ENCODE measurements at places on chromosomes 3 and 15.

- peak; percentile 14 for DNase-seq
These were observed 85.4 kb downstream of the ZNF385D start for GRCh38 chr3:21665444-21666100.

DNA sequence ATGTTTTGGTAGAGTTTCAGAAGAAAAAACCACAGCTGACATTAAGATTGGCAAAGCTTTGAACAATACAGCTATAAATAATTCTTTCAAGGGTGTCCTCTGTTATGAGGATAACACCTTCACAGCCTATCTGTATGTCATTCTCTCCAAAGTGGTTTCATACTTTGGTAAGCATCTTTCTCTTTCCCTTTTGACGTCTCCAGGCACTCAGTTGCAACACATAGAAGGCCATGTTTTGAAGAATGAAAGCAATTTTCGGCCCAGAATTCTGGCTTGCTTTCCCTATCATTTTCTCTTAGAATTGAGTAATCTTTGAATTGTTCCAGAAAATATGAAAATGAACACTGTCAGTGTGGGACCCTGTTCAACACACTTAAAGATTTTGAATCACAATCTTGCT, 200.0 kb upstream of the CBLB start:
- no peak for DNase-seq

GRCh38 chr15:59104602-59104911, 389 bp upstream of the CCNB2 start:
- DNase-seq = no peak

DNA sequence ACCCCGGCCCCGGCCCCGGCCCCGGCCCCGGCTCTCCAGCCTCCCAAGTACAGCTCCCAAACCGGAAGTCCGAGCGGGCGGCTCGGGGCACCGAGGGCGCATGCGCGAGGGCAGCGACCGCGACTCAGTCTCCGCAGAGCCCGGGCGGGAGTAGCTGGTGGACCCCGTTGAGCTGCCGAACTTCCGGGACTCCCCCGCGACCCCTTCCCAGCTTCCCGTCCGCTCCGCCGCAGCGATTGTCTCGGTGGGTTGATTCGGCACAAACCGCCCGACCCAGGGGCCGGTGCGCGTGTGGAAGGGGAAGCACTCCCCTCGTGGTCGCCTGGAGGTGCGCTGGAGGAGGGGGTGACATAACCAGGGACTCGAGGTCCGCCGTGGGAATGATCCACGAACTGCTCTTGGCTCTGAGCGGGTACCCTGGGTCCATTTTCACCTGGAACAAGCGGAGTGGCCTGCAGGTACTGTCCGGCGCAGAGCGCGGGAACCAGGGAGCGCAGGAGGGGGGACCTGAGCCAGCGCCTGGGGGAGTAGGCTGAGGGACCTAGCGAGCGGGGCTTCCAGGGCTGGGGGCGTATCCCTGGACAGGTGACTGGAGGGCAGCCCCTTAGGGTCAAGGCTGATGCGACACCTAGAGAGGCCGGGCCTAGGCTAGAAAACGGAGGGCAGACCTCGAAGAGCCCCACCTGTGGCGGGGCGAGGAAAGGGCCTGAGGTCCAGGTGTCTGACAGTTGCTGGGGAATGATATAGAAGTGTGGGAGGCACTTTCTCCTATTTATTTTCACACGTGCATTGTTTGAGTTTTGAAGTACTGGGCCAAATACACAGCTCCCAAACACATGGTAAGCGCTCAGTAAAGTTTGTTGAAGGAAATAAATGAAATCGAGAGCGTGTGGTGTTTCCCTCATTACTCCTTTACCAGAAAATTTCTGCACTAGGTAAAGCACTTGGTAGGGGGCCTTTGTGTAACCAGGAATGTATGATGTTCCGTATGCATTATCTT, at the start of the genes TUBGCP4 and ZSCAN29:
Gene TUBGCP4, plus strand, starts transcription at position 127 of the 1,000 bp plus-strand sequence. Its CDS starts 254 bp downstream, at position 381.
Gene ZSCAN29, minus strand, starts transcription at position 69 of the 1,000 bp plus-strand sequence. CDS start 1,130 bp downstream, outside the sequence.
- DNase-seq = peak; percentile 85

GRCh38 chr3:117144853-117145252, 435.3 kb downstream of the TUSC7 start:
- DNase-seq = no peak

- DNase-seq = no peak
These were observed 160.1 kb downstream of the OR4M2 start for GRCh38 chr15:22240403-22240802.

DNA sequence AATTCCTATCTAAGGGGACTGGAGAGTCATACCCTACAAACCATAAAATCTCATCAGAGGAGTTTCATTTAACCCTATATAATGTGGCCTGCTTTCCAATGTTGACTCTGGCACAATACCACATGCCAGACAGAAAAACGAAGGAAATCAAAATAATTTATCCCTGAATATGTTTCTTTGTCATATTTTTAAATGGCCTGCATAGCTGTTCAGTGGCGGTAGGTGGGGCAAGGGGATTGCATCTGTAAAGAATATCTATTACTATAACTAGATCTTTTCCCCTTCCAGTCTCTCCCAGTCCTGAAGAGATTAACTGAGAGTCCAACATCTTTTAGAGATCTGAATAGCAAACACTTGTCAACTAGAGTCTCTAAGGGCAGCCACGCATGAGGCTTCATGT, 278.1 kb upstream of the CTNNB1 start:
- DNase-seq = no peak

DNA sequence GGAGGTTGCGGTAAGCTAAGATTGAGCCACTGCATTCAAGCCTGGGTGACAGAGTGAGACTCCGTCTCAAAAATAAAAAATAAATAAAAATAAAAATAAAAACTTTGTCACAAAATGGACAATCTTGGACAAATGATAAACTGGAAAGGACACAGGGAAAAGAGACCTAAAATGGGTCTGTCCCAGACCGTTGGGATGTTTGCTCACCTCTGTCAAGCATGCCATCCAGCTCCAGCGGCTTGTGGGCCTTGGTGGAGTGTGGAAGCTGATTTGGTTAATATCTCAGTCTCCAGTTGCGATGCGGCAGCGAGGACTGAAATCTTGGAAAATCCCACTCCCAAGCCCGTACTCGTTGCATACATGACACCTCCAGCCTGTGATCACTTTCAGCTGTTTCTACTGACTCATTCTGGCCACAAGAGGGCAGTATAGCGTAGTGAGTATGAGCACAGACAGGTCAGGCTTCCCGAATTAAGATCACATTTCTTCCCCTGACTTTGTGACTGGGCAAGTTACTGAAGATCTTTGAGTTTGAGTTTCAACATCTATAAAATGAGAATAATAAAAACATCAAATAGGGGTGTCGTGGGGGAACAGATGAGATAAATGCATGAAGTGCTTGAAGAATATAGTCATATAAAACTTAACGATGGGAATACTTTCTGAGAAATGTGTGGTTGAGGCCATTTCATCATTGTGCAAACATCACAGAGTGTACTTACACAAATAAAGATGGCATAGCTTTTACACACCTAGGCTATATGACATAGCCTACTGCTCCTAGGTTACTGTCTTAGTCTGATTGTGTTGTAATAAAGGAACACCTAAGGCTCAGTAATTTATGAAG, 19.6 kb upstream of the MOBP start:
- peak; percentile 83 for DNase-seq

DNA sequence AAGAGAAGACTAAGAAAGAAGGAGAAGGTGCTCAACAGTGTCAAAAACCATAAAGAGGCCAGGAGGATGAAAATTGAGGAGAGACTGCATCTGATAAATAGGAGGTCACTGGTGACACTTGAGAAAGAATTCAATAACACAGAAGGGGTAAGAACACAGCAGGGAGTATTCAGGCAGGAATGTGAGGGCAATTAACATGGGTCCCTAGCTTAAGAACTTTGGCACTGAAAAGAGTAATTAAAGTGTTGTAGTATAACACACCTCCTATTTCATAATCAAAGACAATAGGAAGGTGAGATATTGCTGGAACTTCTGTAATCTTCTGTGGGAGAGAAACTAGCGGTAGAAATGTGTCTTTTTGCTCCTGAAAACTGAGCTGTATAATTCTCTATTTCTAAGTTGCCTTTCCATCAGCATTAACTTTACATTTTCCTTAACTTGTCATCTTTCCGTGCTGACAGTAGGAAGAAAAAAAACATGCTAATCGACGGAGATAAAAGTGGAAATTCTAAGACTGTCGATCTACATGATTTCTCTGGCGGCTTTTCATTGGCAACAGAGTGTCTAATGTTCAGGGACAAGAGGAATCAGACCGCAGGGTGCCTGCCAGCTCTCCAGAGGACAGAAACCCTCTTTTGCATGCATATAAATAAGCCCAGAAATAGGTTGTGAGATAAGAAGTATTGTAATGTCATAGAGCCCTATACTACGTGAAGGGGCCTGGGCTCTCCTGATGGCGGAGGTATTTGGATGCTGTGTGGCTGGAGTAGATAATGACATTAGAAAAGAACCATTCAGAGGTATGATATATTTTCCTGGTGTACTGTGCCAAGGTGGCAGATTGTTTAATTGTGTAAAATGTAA, 147.9 kb upstream of the GAP43 start:
- no peak for DNase-seq

GRCh38 chr15:57003418-57003817, 85.0 kb downstream of the TCF12 start:
- no peak for DNase-seq

DNA sequence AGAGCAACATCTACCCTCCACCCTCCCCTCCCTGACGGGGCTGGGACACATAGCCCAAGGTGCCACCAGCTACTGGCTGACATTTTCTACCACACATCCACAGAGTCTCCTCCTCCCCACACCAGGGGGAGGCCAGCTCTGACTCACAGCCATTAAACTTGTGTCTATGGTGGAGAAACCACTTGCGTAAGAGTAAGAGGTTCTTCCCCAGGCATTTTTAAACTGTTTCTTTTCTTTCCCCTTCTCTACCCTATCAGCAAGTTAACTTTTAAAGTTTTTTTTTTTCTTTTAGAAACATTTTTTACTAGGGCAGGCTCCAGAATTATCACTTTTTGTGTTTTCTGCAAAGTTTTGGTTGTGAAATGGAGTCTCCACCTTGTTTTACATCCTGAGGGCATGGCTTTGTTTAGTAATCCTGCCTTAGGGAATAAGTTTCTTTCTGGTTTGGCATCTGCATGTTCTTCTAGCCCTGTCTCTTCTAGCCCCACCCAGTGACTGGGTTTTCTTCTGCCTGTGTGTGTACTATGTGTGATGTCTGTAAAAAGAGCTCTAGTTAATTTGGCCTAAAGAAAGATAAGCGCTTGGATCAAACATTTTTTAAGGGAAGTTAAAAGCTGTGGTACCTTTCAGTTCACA, 148.8 kb upstream of the GADL1 start:
- DNase-seq = peak; percentile 32

DNA sequence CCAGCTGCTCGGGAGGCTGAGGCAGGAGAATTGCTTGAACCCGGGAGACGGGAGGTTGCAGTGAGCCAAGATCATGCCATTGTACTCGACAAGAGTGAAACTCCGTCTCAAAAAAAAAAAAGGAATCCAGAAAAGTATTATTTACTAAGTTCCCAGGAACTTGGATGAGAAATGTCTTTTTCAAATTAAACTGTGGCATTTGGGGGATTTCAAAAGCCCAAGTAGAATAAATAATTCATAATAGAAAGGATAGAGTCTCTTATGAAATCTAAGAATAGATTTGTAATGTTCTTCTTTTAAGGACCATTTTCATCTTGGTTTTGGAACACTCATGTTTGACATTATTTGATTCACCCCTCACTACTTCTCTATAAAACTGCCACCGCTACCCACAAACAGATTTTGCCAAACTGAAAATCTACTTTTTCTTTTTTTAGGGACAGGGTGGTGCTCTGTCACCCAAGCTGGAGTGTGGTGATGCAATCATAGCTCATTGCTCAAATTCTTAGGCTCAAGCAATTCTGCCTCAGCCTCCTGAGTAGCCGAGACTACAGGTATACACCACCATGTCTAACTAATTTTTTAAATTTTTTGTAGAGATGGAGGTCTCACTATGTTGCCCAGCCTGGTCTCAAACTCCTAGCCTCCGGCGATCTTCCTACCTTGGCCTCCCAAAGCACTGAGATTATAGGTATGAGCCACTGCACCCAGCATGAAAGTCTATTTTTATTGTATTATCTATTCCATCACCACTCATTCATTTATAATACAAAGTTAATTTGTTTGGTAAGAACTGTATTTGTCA, 99.3 kb downstream of the SENP2 start:
- no peak for DNase-seq

GRCh38 chr3:112446343-112446742, 52.9 kb downstream of the BTLA start:
- peak; percentile 55 for DNase-seq

DNA sequence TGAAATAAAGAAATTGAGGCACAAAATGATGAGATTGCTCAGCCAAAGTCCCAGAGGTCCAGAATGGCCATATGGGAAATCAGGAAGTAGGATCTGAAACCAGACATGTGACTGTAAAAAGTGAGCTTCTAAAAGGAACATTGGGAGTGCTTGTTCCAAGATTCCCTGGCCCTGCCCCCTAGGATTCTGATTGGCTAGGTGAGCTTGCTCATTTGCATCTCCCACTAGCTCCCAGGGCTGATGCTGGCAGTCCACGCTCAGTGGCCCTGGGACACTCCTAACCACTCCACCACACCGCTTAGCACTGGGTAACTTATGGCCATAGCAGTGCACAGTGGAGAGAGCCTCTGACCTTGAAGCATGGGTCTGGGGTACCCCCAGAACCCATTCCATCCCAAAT, 326.7 kb downstream of the NTRK3 start:
- DNase-seq = no peak

- peak; percentile 66 for DNase-seq
These were observed 81.3 kb downstream of the STAC start for GRCh38 chr3:36461597-36461996.

- DNase-seq = peak; percentile 70
These were observed 41.6 kb downstream of the C3orf20 start for GRCh38 chr3:14716591-14716990.

DNA sequence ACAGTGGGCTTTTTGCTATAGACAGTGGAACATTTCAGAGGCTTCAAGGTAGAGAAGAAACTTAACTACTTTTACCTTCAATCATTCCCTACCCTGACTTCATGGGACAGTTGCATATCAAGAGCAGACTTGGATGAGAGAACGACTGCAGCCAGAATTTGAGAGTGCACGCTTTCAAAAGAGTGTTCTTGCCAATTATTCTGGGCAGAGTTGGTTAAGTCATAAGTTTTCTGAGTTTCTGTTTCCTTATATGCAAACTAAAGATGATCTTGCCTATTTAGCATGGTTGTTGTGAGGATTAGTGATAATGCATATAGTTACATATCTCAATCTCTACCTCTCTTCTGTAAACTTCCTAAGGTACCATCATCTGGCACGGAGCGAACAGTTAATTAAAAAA, 7.6 kb downstream of the SLC9A9 start:
- DNase-seq = no peak

GRCh38 chr15:99717161-99718009, 15.9 kb downstream of the LYSMD4 start:
- no peak for DNase-seq

GRCh38 chr15:58115692-58116091, 22.5 kb upstream of the AQP9 start:
- peak; percentile 45 for DNase-seq

DNA sequence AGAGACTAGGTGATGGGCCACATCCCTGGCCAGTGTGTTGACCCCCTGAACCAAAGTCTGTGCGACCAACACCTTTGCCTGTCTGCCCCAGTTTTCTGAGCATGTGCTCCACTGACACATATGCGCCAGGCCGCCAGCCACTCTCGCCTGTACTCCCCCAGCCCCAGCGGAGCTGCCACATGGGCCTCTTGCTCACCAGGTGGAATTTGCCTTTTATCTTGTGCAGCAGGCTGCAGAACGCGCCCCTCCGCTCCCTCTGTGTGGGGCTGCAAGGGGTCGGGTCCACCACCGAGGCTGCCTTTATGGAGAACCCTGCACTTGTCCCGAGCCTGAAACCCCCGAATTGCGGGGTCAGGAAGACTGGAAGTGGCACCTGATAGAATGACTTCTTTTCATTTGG, 405.7 kb upstream of the NPAP1 start:
- no peak for DNase-seq

Data from kidney tubule cell (primary cell).